ENCODE measurements at places on chromosomes 5 and 9.

GRCh38 chr5:177973066-177973635 is 22.9 kb downstream of the PROP1 start:
- no peak for DNase-seq

DNA sequence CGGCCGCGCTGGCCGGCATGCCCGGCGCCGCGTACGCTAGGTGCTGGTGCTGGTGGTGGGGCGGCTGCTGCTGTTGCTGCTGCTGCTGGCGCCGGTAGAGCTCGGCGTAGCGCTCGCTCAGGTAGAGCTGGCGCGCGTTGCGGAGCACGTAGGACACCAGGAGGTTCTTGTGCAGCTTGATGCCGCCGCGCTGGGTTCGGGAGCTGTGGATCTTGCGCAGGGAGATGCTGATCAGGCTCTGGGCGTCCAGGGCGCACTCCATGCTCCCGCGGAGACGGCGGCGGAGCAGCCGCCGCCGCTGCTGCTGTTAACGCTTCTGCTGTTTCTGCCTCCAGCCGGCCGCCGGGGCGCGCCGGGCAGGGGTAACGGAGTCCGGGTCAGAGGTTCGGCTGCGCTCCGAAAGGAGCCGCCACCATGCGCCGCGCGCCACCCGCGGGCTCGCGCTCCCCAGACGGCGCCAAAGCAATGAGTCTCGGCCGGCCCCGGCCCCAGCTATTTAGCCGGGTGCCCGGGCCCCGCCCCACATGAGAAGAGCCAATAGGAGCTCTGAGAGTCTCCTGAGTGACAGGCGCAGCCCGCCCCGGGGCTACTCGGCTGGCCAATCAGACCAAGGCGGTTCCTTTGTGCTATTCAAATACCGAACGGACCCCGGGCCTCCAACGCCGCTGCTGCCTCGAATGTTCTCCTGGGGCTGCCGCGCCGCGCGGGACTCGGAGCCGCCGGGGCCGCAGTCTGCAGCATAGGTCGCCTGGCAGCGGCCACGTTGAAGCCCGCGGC is at the start of gene IER5L:
Gene IER5L, minus strand, starts transcription at position 471 of the 777 bp plus-strand sequence. Its CDS starts 209 bp downstream, at position 262.
- DNase-seq: peak; percentile 56

- no peak for DNase-seq
Measured at GRCh38 chr9:87910821-87911220, 6.9 kb upstream of the SPATA31C1 start.

DNA sequence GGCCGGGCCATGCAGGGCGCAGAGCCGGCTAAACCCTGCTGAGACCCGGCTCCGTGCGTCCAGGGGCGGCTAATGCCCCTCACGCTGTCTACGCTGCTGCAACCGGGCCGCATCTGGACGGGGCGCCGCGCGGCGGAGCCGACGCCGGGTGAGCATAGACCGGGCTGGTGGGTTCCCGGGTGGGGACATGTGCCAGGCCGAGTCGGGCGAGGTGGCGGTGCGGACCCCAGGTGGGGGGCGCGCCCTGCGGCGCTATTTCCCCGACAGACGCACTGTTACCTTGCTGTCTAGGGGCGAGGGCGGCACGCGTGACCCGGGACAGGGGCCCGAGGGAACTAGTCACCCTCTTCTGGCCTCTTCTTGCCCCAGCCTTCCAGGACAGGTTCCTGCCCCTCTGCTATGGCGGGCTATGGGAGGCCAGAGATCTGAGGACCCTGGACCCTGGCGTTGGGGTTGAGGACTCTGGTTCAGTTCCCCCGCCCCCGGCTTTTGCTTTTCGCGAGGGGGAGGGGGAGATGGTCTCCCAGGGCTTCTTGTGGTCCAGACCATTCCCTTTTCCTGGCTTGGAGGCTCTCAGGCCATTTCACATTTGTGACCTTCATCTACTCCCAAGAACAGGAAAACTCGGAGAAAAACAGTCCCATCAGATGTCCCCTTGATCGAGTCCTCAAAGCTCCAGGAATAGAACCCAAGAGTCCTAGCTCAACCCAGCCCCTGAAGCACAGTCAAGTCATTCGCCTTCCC is 536 bp downstream of the SLC27A4 start:
- no peak for DNase-seq

- DNase-seq: no peak
Measured at GRCh38 chr5:143208781-143209510, 194.5 kb downstream of the NR3C1 start.

DNA sequence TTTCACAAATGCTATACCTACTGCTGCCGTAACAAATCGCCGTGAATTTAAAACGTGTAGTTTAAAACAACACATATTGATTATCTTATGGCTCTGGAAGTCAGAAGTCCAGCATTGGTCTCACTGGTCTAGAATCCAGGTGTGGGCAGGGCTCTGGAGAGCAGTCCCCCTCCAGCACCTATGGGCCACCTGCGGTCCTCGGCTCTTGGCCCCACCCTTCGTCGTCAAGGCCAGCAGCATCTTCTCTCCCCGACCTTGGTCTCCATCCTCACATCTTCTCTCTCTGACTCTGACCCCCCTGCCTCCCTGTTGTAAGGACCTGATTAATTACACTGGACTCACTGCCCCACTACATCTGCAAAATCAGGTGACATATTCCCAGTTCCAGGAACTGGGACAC is 106.4 kb upstream of the COL5A1 start:
- no peak for DNase-seq

DNA sequence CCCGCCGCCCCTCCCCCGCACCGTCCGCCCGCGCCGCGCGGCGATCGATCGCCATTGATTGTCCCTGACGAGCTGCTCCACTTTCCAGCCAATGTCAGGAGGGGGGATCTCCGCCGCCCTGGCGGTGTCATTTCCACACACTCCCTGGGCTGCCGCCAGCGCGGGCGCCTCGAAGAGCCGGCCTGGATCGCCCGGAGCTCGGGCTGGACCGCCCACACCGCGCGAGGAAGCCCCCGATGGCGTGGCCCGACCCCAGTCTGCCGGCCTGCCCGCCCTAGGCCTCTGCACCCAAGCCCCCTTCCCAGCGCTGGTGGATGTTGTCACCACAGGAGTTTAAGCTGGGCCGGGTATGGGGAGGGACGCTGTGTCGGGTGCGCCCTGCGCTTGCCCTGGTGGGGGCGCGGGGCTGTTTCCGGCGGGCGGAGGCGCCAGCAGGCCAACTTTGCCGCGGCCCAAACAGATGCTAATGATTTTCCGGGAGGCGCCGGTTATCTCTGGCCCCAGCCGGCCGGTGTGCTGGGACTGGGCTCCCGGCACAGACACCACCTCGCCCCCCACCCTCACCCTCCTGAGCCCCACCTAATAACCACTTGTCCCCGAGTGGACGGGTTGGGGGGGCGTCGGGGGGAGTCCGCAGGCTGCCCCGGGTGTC is 10.6 kb upstream of the CXXC5 start:
- DNase-seq: peak; percentile 22

GRCh38 chr5:175535796-175536195 is 57.4 kb downstream of the SFXN1 start:
- no peak for DNase-seq

GRCh38 chr5:93192683-93193082 is 388.3 kb downstream of the NR2F1-AS1 start:
- no peak for DNase-seq

DNA sequence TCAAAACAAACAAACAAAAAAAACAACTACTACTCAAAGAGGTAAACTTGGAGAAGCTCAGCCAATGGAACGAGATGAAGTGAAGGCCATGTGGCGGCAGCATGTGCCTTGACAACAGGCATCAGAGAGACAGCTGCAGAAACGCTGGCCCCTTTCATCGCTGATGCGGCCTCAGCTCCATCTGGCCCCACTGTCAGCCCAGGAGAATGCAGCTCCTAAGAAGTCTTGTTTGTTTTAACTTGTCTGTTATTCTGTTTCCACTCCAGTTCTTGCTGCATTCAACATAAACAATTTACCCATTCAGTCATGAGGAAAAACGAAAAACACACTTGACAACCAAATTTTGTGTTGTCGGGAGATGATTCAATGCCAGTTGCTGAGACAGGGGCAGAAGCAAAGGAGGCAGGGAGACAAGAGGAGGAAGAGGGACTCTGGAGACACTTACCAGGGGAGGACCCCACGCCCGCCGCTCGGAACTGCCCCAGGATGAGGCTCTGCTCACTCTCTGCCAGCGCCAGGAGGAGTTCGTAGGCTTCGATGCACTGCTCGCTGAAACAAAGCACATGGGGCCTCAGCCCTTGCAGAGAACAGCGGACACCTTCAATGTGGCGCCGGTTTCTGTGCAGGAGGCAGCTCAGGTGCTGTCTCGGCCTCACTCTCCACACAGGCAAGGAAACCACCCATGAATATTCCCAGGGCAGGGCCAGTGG is 91.2 kb downstream of the DCP2 start:
- DNase-seq: no peak

- DNase-seq: no peak
Measured at GRCh38 chr9:121831869-121832268, 180.4 kb downstream of the DAB2IP start.

- DNase-seq: peak; percentile 70
Measured at GRCh38 chr9:125260561-125260960, 1.1 kb upstream of the GAPVD1 start.

- DNase-seq: no peak
Measured at GRCh38 chr5:1525624-1526189, 1.9 kb upstream of the LPCAT1 start.

- DNase-seq: peak; percentile 21
Measured at GRCh38 chr5:64019746-64020145, 57.5 kb upstream of the HTR1A start.

Data from NCI-H524 treated with DMSO at 0.1 percent for 48 hours (cell line).